Amniotic stem cell (primary cell): ENCODE measurements at places on chromosomes 1 and 21.

DNA sequence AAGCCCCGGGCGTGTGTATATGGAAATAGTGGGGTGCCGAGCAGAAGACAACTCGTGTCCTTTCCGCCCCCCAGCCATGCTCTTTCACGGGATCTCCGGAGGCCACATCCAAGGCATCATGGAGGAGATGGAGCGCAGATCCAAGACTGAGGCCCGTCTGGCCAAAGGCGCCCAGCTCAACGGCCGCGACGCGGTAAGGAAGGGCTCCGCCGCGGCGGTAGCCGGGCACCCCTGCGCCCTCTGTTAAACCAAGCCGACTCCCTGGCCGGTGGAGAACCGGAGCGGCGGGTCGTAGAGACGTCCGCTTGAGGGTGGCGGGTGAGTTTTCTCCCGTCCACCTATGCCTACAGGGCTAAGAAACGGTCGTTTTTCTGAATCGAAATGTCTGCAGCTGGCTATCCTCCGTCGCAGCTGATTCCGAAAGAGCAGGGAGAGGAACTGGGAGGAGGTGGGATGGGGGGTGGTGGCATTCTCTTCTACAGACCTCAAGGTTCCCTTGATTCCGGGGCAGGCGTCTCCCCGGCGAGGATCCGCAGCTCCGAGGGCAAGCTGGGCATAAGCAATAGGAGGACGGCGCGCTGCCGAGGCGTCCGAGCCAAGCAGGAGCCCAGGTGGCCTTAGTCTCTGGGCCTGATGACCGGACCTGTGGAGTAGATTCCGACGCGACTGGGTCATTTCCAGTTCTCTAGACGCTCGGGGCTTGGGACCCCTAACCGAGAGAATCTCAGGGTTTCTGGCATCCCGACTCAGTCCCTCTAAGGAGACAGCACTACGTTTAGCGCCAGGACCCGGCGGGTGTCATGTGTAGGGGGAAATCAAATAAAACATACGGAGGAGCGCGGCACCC lies 856 bp downstream of the LHX9 start:
- no peak for DNase-seq

GRCh38 chr21:44407493-44407892 lies 47.8 kb upstream of the LRRC3 start:
- DNase-seq = no peak

GRCh38 chr1:36088265-36088576 lies 471 bp upstream of the ADPRS start:
- DNase-seq = no peak

DNA sequence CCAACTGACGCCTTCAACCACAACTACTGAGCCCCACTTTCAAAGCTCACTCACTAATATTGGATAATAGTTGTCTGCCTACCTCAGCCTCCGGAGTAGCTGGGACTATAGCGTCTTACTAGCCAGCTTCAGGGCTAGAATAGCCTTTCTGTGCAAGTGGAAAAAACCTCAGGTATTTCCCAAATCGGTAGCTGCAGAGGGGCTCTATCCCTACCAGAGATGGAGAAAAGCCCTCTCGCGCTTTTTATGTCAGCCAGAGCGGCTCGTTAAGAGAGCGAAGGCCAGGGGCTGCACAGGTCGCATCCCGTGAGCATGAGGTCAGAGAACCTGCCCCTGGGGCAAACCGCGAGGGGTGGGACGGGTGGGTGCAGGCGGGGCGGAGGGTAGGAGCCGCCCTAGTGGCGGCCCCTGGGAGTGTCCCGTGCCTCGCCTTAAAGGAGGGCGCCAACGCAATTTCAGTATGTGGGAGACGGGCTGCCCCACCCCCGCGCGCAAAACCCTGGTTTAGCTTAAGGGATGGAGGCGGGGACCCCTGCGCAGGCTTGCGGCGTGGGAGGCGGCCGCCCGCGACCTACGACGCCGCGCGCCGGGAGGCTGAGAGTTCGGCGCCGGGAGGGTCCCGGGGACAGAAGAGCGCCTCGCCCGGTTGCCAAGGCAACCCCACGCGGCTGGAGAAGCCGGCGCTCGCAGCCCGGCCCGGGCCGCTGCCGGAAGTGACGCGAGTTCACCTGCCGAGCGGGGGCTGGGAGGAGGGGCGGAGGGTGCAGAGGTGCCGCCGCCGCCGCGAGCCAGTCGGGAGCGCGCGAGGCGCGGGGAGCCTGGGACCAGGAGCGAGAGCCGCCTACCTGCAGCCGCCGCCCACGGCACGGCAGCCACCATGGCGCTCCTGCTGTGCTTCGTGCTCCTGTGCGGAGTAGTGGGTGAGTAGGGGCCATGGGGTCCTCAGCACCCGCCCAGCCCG lies at the start of gene CXADR:
CXADR (plus strand) TSS at position 791 of the 961 bp plus-strand sequence; CDS start at position 878, 87 bp downstream.
- no peak for DNase-seq

- no peak for DNase-seq
Observed at GRCh38 chr1:27000817-27001460, 7.4 kb downstream of the TRNP1 start.

DNA sequence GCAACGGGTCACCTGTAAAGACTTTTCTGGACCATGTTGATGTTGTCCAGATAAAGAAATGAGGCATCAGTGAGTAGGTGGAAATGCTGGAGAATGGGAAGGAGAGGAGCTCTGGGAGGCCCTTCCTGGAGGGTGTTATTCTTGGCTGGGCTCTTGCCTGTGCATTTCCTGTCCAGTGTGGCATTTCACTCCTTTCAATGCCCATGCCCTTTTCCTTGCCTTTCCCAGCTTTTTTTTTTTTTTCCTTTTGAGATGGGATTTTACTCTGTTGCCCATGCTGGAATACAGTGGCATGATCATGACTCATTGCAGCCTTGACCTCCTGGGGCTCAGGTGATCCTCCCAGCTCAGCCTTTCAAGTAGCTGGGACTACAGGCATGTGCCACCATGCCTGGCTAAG lies 11.8 kb downstream of the NOS1AP start:
- DNase-seq = no peak

GRCh38 chr1:203454986-203455471 lies 20.6 kb upstream of the PRELP start:
- no peak for DNase-seq

- DNase-seq = no peak
Observed at GRCh38 chr1:219027146-219027673, 146.5 kb upstream of the LYPLAL1 start.

DNA sequence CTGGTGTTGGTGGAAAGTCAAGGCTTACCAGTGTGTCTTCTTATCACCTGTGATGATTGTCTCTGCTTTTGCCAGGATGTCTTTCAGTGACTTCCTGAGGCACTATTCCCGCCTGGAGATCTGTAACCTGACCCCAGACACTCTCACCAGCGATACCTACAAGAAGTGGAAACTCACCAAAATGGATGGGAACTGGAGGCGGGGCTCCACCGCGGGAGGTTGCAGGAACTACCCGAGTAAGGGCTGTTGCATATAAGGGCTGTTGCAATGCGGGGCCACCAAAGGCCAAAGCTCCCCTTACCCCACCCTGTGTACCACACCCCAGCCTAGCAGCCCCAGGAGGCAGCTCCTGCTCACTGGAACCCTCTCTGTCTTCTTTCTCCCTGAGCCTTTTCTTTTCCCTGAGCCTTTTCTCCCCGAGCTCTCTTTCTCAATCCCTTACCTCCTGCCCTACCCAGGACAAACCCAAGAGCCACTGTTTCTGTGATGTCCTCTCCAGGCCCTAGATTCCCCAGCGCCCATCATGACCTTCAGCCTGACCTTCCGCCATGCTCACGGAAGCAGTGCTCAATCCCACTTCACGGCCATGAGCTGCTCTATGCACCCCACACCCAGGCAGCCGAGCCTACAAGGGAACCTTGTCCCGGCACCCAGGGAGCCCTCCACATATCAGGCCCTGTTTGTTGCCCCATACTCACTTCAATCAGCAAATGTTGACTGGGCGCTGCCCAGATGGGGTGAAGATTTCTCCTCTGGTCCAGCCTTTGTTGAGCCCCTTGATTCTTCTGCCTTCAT lies 40.6 kb downstream of the CAPN2 start:
- DNase-seq = no peak

- no peak for DNase-seq
Observed at GRCh38 chr1:29156543-29157268, 25.0 kb downstream of the SRSF4 start.

- no peak for DNase-seq
Observed at GRCh38 chr1:94725566-94725965, 94.6 kb upstream of the SLC44A3 start.

DNA sequence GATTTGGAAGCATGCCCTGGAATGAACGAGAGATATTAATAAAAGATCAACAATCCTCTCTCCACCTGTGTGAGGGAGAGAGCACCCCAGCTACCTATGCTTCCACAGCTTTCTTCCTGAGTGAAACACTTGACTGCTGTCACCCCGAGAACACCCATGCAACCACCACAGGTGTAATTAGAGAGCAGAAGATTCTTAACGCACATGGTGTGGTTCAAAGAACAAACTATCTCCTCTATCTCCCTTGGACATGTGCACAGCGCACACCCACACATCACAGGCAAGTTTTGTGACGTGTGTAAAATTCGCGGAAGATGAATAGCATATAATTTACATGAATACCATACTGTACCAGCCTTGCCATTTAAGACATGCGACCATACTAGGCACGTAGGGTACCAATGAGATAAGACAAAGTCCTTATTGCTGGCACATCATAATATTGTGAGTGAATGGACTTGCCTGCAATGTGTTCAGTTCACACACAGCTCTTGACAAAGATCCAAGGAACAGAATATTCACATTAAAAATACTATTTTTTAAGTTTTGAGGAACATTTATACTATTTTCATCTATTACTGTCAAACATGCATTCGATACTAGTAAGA lies 11.6 kb downstream of the ERRFI1 start:
- DNase-seq = no peak

GRCh38 chr1:170800265-170800664 lies 135.1 kb upstream of the MROH9 start:
- no peak for DNase-seq

GRCh38 chr1:162649583-162649982 lies 17.3 kb downstream of the DDR2 start:
- no peak for DNase-seq

DNA sequence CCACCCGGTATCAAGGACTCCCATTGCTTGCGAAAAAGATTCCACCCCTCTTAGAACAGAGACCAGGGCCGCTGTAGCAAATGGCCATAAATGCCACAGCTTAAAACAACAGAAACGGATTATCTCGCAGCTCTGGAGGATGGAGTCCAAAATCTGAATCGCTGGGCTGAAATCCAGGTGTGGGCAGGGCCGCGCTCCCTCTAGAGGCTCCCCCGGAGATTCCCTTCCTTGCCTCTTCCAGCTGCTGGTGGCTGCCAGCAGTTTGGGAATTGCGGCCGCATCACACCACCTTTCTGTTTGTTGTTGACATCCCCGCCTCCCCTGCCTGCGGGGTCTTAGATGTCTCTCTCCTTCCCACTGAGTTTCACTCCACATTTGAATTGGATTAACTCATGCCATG lies 15.6 kb downstream of the PDE9A start:
- no peak for DNase-seq

DNA sequence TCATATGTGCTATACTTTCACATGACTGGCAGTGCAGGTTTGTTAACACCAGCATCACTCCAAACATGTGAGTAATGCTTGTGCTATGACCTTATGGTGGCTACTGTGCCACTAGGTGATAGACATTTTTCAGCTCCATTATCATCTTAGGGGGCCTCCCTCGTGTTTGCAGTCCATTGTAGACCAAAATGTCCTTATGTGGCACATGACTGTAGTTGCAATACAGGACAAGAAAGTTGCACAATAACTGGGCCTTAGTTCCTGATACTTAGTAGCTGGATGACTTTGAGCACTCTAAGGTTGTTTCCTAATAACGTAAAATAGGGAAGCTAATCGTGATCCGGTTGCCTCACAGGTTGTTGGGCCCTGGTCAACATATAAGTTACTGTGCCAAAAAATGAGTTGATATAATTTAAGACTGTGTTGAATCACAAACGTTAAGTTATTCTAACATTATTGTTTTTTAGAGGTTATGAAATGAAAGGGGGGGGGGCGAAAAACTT lies 511 bp upstream of the SNX27 start:
- DNase-seq = no peak

- DNase-seq = no peak
Observed at GRCh38 chr1:25063591-25064416, 133.7 kb upstream of the RUNX3 start.

GRCh38 chr1:84358695-84359094 lies 39.6 kb upstream of the DNASE2B start:
- no peak for DNase-seq

DNA sequence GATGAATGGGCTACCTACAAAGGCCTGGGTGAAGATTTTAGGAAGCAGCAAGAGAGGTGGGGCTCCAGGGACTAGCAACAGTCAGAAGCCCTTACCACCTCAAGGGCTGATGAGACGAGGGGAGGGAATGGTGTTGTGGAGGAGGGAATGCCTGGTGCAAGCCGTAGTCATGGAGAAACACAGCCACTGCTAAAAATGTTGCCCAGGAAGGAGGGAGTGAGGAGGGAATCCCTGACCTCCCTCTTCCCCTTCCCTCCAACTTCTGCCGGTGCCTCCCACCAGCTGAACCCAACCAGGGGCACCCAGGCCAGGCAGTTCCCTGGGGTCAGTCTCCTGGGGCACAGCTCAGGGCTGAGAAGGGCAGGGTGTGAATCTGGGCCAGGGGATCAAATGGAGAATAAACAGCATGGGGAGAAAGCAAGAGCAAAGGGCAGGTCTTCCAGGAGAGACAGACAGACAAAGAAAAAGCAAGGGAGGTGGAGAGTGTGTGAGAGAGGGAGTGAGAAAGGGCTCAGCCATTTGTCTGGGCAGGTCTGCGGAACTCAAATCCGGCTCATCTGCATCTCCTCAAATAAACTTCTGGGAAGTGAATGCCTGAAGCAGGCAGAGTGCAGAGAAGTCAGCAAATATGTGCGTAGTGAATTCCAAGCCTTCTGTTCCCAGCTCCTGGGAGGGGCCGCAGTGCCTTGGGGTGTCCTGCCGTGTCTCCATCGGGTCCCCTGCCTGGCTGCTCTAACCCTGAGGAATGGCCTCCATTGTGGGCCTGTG lies 27.1 kb upstream of the POU3F1 start:
- no peak for DNase-seq

DNA sequence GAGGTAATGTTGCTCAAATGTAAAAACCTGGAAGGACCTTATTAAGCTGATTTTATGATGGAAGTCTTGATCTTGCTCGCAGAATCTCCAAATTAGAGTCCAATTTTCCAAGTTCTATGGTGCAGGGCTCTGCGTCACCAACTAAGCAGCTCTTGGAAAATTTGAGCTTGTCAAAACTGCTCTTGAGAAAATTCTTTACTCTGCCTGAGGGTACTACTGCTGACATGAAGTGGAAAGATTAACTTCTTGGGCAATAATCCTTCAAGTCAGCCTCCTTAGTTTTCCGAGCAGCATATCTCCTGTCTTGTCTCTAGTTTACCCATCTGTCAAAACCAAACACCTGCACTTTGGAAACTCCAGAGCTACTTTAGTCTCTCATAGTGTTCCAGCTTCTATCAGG lies 293.7 kb downstream of the KCTD3 start:
- DNase-seq = no peak

- no peak for DNase-seq
Observed at GRCh38 chr1:201533836-201534235, 5.1 kb upstream of the NAV1 start.

DNA sequence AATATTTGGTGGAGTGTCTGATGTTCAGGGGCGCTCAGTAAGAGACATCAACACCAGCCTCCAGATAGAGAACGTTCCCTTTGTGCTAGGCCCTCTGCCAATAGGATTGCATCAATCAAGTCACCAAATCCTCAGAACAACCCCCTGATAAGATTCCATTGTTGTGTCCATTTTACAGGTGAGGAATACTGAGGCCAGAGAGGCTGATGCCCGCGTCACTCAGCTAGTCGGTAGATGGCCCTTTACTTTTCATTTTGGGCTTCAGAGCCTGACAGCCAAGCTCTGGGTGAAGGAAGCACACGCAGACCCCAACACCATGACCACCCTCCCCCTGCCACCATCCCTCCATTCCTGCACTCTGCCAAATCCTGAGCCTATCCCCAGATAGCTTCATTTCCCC lies 406.2 kb downstream of the PTPRU start:
- DNase-seq = no peak

GRCh38 chr1:245118806-245119205 lies 36.0 kb upstream of the KIF26B start:
- no peak for DNase-seq
